Naive thymus-derived CD8-positive, alpha-beta T cell (primary cell): ENCODE measurements at places on chromosomes 13 and 19.
A peak's percentile ranks its signal among the peaks of the same experiment; 100 is the strongest.

DNA sequence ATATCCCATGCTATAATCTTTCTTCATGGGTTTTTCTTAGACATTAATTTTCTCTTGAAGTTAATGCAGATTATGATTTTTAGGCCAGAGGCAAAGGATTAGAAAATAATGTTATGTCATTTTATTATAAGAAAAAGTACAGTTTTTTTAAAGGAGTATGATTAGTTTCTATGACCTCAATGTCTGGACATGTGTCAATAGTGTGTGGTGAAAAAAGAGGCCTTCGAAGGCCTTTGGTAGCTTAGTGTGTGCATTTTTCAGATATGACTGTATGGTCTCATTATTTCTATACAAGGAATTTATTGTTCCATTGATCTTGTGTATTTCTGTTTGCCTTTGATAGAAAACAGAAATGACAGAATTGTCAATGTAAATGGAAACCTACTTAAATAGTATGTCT lies 195.6 kb downstream of the GPC5 start:
- DNase-seq, result no peak

DNA sequence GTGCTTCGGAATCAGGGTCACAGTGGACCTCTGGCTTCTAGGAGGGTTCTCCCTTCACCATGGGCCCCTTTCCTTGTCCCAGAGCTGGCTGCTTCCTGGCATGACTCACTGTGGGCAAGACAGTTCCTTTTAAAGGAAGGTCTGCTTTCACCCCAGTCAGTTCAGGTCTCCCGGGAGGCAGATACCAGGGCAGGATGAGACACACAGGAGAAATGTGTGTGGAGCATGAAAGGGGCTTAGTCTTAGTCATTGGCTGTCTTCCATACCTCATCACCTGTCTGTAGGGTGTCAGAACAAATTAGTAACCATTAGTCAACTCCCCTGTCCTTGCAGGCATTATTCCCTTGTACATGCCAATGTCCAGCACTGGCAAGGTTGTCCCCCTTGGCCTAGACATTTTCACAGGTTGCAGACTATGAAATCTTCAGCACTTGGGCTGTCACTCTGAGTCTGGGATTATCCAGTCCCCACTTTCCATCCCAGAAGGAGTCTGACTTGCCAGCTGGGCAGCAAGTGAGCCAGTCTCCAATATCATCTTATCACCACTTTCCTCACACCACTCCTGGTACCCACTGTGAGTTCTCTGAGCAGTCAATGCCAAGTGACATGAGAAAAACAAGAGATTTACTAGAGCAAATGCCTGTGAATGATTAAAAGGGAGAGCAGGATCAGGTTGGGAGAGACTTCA lies 76.8 kb upstream of the MEDAG start:
- no peak for DNase-seq

DNA sequence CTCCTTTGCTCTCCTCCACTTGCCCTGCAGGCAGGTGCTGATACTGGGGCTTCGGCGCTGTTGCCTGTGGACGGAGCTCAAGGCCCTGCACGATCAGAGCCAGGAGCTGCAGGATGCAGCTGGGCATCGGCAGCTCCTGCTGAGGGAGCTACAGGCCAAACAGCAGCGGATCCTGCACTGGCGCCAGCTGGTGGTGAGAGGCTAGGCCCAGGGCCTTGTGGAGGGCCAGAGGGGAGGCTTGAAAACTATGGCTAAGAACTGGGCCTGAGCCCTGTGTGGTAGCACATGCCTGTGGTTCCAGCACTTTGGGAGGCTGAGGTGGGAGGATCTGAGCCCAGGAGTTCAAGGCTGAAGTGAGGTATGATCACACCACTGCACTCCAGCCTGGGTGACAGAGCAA lies 6.3 kb downstream of the HAUS5 start:
- DNase-seq, result no peak

DNA sequence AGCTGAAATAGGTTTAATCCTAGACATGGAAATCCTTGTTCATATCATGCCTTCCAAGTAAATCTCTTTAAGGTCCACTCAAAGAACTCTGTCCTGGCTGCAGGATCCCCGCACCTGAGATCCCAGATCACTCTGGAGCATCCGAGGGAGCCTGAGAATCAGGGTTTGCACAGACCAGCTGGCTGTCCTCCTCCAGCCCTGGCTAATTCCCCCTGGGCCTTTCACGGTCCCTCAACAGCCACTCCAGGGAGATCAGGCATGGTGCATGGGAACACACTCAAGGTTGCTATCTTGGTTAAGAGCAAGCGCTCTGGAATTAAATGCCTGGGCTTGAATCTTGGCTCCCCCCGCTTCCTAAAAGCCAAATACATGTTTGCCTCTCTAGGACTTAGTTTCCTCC lies 130.8 kb downstream of the IRS2 start:
- DNase-seq, result no peak

- DNase-seq, result no peak
Measured at GRCh38 chr13:24263632-24264031, 45.7 kb upstream of the C1QTNF9 start.

DNA sequence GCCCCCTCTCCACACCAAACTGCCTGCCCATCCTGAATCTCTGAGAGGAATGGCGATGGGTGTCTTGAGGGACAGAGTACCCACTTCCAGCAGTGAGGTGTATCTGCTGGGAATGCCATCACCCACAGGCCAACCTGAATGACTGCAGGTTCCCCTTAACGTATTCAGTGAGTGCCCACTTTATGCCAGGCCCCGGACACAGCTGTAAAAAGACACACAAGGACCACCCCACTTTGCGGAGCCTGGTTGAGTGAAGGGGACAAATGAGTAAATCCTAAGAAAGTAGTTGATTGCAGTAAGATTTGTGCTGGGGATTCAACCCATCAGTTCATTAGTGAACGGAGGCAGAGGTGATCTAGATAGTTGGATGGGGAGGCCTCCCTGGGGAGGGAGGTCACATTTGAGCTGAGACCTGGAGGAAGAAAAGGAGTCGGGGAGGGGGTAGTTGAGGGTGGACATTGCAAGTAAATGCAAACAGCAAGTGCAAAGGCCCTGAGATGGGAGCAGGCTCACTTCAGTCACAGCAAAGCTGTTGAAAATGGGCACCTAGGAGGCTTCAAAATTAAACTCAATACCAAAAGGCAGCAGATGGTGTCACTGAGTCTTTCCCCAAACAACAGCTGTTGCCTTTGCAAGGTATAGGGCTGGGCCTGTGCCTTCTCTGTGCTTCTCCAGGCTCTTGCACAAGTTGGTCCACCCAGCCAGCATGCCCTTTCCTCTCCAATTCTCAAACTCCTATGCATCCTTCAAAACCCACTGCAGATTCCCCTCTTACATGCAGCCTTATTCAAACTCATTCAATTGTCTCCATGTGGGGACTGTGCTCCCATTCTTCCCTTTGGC lies 4.3 kb downstream of the GDF15 start:
- DNase-seq, result no peak

GRCh38 chr13:58994077-58994476 lies 1169.7 kb downstream of the DIAPH3 start:
- no peak for DNase-seq

- no peak for DNase-seq
Measured at GRCh38 chr13:68509734-68510621, 1279.8 kb upstream of the PCDH9 start.

DNA sequence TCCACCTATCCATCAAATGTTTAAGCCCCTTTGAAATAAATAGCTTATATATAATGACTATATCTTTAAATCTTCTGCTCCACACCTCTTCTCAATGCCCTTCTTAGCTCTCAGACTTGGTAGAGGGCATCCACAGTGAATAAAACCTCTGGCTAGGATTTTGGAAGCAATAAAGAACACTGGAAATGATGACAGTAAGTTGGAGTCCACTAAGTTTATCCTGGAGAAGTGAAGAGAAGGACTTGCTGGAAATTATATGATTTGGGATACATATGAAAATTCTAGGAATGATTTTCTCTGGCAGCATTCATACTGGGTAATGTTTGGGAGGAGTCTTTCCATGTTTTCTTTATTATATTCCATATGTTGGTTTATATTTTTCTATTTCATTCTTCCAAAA lies 133.5 kb upstream of the KL start:
- no peak for DNase-seq

- peak; percentile 7 for DNase-seq
Measured at GRCh38 chr13:97344265-97345175, 89.4 kb upstream of the RAP2A start.

DNA sequence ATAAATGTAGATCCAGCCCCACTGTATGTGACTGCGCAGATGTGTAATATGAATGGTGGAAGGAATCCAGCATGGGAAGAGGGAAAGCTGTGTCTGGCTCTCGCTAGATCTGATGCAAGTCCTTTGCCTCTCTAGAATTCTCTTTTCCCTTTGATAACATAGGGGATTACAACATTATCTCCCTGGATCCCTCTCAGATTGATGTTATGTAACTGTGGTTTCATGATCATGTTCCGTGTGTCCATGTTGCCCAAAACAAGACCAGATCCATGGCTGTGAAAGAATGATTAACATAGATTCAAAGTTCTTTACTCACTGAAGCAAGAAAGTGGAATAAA lies 184.0 kb upstream of the UBL3 start:
- DNase-seq, result no peak

DNA sequence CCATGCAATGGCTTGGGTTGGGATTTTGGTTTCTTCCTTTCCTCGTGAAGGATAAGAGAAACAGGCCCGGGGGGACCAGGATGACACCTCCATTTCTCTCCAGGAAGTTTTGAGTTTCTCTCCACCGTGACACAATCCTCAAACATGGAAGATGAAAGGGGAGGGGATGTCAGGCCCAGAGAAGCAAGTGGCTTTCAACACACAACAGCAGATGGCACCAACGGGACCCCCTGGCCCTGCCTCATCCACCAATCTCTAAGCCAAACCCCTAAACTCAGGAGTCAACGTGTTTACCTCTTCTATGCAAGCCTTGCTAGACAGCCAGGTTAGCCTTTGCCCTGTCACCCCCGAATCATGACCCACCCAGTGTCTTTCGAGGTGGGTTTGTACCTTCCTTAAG lies 24.1 kb downstream of the SPC24 start:
- no peak for DNase-seq

DNA sequence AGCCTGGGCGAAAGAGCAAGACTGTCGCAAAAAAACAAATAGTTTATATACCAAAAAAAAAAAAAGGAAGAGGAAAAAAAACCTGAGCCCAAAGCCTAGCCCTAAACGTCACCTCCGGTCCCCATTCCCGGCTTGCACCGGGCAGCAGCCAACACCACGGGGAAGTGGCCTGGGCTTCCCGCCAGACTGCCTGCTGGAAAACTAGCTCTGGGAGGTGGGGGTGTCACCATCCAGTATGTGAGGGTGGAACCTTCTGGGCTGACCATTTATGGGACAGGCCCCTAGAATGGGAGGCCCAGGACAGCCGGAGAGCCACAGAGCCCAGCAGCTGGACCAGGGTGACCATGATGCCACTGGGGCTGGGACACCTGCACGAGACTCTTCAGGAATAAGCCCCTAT lies 37.3 kb downstream of the IL12RB1 start:
- no peak for DNase-seq

DNA sequence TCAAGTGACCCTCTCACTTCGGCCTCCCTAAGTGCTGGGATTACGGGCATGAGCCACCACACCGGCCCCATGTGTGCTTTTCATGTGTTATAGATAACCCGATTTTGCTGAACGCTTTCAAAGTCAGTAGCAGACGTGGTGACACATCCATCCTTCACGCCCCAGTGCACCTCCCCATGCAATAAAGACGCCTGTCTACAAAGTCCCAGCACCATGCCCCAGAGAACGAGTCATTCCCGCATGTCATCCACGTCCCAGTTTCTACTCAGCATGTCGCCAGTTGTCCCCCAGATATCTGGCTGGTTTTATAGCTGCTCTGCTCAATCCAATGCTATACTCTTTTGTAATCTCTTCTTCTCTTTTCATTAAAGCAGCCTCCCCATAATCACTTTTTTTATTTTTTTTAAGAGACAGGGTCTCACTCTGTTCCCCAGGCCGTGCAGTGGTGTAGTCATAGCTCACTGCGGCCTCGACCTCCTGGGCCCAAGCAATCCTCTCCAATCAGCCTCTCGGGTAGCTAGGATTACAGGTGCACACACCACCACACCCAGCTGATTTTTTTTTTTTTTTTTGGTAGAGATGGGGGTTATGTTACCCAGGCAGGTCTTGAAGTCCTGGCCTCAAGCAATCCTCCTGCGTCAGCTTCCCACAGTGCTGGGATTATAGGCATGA lies 42.5 kb downstream of the DNM2 start:
- no peak for DNase-seq

GRCh38 chr19:1811472-1811894 lies 593 bp downstream of the ATP8B3 start:
- DNase-seq, result peak; percentile 29

DNA sequence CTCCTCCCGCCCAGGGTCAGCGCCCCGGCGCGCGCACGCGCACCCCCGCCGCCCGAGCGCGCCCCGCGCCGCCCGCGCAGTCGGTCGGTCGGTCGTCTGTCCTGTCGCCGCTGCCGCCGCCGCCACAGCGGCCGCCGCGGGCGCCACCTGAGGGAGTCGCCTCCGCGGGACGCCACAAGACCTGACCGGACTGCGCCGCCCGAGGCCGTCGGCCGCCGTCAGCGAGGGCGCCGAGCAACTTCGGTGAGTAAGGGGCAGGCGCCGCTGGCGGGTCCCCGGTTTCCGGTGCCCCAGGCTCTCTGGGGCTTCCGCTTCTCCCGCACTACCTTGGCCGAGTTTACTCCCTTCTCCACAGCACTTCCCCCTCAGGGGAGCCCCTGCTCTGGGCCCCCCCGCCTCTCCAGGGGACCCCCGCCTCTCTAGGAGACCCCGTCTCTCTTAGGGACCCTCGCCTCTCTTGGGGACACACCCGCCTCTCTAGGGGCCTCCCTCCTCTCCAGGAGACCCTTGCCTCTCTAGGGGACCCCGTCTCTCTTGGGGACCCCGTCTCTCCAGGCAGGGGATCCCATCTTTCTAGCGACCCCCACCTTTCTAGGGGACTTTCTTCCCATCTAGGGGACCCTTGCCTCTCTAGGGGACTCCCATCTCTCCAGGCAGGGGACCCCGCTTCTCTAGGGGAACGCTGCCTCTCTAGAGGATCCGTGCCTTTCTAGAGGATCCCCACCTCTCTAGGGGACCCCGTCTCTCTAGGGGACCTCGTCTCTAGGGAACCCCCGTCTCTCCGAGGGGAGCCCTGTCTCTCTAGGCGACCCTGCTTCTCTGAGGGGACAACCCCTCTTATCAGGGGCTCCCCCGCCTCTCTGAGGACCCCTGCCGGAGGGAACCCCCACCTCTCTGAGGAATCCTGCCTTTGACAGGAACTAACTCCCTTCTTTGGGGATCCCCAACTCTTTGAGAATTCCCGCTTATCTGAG lies 19.3 kb upstream of the GATAD2A start:
- DNase-seq, result peak; percentile 32

GRCh38 chr13:43232873-43233265 lies 209.5 kb downstream of the DNAJC15 start:
- DNase-seq, result no peak

GRCh38 chr13:91609353-91609752 lies 210.9 kb downstream of the GPC5 start:
- DNase-seq, result no peak

GRCh38 chr19:4742723-4743646 lies 19.3 kb upstream of the DPP9 start:
- no peak for DNase-seq

GRCh38 chr19:51203916-51204315 lies 21.0 kb upstream of the CD33 start:
- no peak for DNase-seq
